ENCODE measurements at places on chromosomes 2 and 18.

GRCh38 chr2:238573065-238573778 is 146.5 kb downstream of the ASB1 start:
- peak; percentile 19 for DNase-seq

GRCh38 chr2:236259371-236259770 is 4.8 kb downstream of the ASB18 start:
- DNase-seq, result no peak

DNA sequence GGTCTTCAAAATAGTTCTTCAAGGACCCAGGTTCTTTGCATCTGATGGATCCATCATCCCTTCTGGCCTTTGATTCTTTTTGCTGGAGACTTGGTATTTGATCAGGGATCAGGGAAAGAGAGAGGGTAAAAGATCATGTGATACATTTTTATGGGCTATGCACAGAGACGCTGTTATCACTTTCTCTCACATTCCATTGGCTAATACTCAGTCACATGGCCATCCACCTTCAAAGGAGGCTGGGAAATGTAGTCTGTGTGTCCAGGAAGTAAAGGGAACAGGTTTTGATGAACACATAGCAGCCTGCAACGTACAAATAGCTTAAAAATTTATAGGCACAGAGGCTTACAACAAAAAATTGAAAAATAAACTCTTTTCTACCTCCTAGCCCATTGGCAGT is 629.6 kb upstream of the FANCL start:
- DNase-seq, result peak; percentile 81

DNA sequence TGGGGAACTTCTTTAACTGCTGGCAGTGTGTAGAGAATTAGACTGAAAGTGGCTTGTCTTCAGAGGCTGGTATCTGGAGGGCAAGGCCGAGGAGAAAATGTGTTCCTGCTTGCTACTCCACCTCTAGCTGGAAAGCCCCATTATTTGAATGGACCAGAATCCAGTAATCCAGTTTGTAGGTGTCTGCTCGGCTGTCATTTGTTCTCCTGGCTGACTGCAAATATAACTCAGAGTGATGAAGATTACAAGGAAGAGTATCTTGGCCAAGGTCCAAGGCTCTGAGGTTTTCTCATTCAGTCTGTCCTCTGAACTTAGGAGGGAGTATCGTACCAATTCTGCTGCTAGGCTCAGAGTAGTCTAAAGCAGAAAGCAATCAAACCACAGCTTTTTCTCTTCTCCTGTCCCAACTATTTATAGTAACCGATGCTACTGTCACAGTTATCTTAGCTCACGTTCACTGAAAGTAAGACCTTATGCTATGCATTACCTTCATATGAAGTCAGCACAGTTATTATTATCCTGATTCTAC is 228.6 kb downstream of the SETBP1 start:
- DNase-seq, result no peak

GRCh38 chr2:85852937-85853498 is 35.8 kb downstream of the ST3GAL5 start:
- DNase-seq, result peak; percentile 49

- no peak for DNase-seq
Measured at GRCh38 chr2:88098558-88098900, 29.3 kb downstream of the FABP1 start.

DNA sequence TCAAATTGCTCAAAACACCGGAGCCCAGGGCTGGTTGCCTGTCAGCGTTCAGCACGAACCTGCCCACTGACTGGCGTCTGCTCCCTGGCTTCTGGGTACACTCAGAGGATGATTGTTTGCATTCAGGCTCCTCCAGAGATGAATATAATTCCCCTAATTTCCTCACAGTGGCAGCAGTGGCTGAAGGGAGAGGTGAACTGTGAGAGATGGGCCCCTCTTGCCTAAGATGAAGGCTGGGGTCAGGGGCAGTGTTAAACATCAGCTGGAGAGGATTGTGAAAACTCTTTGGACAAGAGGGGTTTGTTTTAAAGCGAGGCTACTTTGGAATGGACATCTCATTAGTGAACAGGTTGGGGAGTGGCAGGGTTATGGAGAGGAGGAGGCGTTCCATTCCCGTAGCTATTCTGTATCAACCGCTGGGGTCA is 31.0 kb downstream of the TCF7L1 start:
- no peak for DNase-seq
